ENCODE measurements at places on chromosomes 13 and 19.

DNA sequence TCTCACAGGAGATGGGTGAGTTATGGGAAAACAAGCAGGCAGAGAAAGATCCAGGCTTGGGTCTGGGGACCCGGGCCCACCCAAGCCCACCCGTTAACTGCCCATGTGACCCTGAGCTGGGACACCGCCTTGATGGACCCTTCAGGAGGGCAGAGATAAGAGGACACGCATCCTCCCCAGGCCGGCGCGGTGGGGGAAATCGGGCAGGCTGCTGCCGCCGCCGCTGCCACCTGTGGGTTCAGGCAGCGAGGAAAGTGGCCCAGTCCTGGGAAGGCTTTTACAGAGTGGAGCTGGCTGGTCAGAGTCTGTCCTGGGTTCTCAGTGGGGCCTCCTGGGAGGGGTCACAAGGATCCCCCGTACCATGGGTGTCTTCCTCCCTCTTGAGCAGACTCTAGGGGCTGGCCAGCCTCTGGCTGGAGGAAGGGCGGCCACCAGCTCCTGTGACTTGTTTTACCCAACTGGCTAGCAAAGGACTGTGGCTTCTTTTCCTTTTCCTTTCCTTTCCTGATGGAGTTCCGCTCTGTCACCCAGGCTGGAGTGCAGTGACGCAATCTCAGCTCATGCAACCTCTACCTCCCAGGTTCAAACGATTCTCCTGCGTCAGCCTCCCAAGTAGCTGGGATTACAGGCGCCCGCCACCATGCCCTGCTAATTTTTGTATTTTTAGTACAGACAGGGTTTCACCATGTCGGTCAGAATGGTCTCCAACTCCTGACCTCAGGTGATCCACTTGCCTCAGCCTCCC, 155.4 kb downstream of the KDM4B start:
- H3K27me3 ChIP-seq: no peaks in the 10 kb centered on the region
- H3K4me3 ChIP-seq: no peak overlapping the region
- H3K36me3 ChIP-seq: peaks cover 26% of the 10 kb centered on the region
- peaks cover 16% of the 10 kb centered on the region for H3K4me1 ChIP-seq
- H3K27ac ChIP-seq: no peak overlapping the region

GRCh38 chr19:54871696-54872095, 2.3 kb upstream of the FCAR start:
- DNase-seq: no peak
- no peaks in the 10 kb centered on the region for H3K4me1 ChIP-seq
- no peaks in the 10 kb centered on the region for H3K36me3 ChIP-seq
- no peak overlapping the region for H3K27ac ChIP-seq

GRCh38 chr19:41933693-41934426, 5.6 kb upstream of the ERFL start:
- H3K4me3 ChIP-seq: no peak overlapping the region
- no peak for DNase-seq
- no peak overlapping the region for H3K27ac ChIP-seq
- H3K4me1 ChIP-seq: peaks cover 4% of the 10 kb centered on the region
- peaks cover 94% of the 10 kb centered on the region for H3K27me3 ChIP-seq

DNA sequence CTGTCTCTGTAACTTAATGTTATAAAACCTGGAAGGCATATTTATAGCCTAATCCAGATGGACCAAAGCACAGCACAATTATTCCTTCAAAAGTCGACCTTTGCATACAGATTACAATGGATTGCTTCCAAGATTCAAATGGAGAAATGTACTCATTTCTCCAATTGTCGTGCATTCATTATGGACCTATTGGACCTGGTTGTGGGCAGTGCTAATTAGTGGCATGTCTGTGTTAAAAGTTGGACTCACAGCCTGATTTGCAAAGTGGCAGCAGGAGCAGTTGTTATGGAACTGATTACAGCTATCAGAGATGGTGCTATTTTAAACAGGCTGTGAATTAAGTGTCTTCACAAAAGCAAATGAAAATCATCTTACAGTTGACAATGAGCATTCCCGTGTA, 1529.3 kb upstream of the SLC10A2 start:
- no peak for DNase-seq
- peaks cover 3% of the 10 kb centered on the region for H3K4me1 ChIP-seq
- no peaks in the 10 kb centered on the region for H3K27me3 ChIP-seq
- H3K4me3 ChIP-seq: no peak overlapping the region
- H3K27ac ChIP-seq: no peak overlapping the region

GRCh38 chr13:62846302-62846701, 1430.7 kb upstream of the PCDH20 start:
- H3K27me3 ChIP-seq: no peaks in the 10 kb centered on the region
- no peaks in the 10 kb centered on the region for H3K4me1 ChIP-seq
- H3K4me3 ChIP-seq: no peak overlapping the region
- H3K27ac ChIP-seq: no peak overlapping the region

DNA sequence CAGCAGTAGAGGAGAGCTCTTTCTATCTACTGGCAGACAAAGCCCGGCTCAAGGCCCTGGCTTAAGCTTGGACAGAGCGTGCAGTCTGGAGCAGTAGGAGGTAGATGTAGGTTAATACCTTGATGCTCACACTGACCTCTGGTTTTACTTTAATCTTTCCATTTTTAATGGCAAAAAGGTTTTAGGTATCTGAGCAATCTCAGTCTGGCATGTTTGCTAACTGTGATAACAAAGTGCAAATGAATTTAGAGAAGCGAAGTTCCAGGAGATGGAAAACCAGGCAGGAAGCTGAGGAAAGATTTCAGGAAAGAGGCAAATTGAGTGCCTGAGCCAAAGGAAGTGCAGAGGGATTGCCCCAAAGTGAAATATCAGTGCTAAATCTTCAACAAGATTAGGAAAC, 356.6 kb downstream of the FOXO1 start:
- no peaks in the 10 kb centered on the region for H3K27me3 ChIP-seq
- DNase-seq: no peak
- H3K4me1 ChIP-seq: no peaks in the 10 kb centered on the region
- no peak overlapping the region for H3K4me3 ChIP-seq
- no peaks in the 10 kb centered on the region for H3K36me3 ChIP-seq

- H3K27ac ChIP-seq: no peak overlapping the region
- no peaks in the 10 kb centered on the region for H3K4me1 ChIP-seq
- H3K4me3 ChIP-seq: no peak overlapping the region
- H3K36me3 ChIP-seq: no peaks in the 10 kb centered on the region
- no peaks in the 10 kb centered on the region for H3K27me3 ChIP-seq
Measured at GRCh38 chr13:48731957-48732569, 78.3 kb downstream of the CYSLTR2 start.

DNA sequence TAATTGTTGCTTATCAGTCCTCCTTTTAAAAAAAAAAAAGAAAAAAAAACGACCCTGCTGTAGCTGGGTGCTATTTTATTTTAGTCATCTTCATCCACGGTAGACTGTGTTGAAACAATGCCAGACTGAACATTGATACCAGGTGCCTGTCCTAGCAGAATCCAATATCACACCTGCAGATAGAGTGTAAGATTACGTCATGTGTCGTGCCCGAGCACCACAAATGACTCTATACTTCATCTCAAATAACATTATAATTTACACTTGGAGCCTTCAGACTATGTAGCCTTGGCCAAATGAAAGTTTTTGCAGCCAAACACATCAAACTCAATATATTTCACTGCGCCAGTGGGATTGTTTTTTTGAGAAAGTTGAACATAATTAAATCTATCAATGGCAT, 410.6 kb downstream of the FGF9 start:
- H3K27me3 ChIP-seq: no peaks in the 10 kb centered on the region
- H3K4me3 ChIP-seq: no peak overlapping the region
- no peak overlapping the region for H3K27ac ChIP-seq

DNA sequence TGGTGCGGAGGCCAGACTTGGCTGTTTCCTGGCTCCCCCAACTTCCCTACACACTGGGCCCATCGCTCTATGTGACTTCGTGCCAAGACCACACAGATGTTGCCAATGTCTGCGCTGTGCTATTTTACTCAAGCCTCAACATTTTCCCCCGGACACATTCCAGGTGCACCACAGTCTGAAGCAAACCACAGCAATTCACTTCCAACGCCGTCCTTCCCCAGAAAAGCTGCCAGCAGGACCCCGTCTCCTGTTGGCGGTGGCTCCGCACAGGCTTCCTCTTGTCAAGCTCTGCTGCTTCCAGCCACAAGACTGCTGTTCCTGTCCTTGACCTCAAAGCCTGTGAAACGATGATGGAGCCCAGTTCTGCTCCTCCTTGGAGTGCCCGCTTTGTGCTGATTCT, 100.7 kb downstream of the CRYL1 start:
- no peak overlapping the region for H3K27ac ChIP-seq
- H3K27me3 ChIP-seq: no peaks in the 10 kb centered on the region
- DNase-seq: no peak
- no peaks in the 10 kb centered on the region for H3K4me1 ChIP-seq
- H3K36me3 ChIP-seq: peaks cover 35% of the 10 kb centered on the region
- no peak overlapping the region for H3K4me3 ChIP-seq

DNA sequence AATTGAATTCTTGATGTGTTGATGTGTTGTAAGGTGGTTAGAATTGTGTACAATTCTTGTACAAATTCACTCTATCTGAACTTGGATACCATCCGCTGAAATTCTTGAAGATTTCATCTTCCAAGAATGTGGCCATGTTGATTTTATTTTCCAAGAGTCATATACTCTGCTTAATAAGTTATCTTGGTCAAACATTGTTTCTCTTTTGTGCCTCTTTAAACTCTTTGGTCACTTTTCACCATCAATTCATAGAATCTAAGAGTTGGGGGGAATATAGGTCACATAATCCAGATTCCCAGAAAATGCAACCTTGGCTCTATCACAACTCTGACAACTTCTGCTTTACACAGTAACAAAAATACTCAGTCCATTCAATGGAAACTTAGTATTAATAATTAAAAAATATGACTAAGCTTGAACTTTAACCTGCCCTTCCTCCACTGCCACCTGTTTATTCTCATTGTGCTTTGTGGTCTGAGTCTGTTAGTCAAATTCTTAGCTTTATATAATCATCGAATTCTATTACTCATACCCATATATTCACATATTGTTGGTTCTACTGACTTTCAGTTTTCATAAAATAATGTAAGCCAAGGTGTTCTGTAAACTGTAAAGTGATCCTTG, 373.2 kb downstream of the LMO7 start:
- no peaks in the 10 kb centered on the region for H3K36me3 ChIP-seq
- H3K27me3 ChIP-seq: no peaks in the 10 kb centered on the region
- DNase-seq: no peak
- peak overlapping the region; percentile 1 for H3K27ac ChIP-seq
- no peak overlapping the region for H3K4me3 ChIP-seq

DNA sequence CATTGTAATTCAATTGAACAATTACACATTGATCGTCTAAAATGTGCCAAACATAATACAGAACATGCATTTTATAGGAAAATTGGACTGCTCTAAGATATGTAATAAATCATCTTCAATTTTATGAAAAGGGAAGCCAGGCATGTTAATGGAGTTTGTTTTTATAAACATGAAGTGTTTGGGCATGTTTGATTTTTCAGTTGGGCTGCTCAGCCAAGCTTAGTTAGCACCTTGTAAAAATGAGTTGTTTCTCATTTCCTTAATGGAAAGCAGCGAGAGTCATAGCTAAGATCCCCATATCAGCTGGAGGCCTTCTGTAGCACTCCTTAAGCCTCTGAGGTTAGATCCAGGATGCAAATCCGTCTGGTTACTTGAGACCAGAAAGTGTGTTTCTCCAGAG, 422.3 kb downstream of the SPRY2 start:
- no peak overlapping the region for H3K27ac ChIP-seq
- no peaks in the 10 kb centered on the region for H3K27me3 ChIP-seq
- DNase-seq: no peak
- no peaks in the 10 kb centered on the region for H3K4me1 ChIP-seq
- no peak overlapping the region for H3K4me3 ChIP-seq

GRCh38 chr19:42455086-42455485, 12.3 kb upstream of the CXCL17 start:
- H3K27ac ChIP-seq: peak overlapping the region; percentile 84
- H3K27me3 ChIP-seq: no peaks in the 10 kb centered on the region
- no peaks in the 10 kb centered on the region for H3K36me3 ChIP-seq
- H3K4me3 ChIP-seq: no peak overlapping the region
- no peak for DNase-seq

DNA sequence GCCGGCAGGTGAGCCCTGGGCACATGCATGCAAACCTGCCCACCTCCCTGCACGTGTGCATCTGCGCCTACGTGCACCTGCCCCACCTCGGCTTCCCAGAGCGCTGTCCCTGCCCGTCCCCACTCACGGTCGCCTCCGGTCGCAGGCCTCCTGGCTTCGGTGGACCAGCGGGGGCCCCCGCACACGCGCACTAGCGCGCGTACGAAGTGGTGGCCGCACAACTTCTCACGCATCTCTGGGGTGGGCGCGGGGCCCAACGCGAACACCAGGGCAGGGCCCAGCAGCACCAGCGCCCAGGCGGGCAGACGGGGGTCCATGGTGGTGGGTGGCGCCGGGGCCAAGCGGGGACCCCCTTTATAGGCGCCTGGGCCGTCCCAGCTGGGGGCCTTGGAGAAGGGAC, at the start of gene INSL3:
Gene INSL3 (minus strand): TSS at position 330 of the 400 bp plus-strand sequence. CDS start 13 bp downstream, at position 317.
- no peak for DNase-seq
- H3K36me3 ChIP-seq: no peaks in the 10 kb centered on the region
- no peak within 1 kb of the TSS for H3K4me3 ChIP-seq
- H3K27me3 ChIP-seq: no peaks in the 10 kb centered on the region
- no peaks in the 10 kb centered on the region for H3K4me1 ChIP-seq

DNA sequence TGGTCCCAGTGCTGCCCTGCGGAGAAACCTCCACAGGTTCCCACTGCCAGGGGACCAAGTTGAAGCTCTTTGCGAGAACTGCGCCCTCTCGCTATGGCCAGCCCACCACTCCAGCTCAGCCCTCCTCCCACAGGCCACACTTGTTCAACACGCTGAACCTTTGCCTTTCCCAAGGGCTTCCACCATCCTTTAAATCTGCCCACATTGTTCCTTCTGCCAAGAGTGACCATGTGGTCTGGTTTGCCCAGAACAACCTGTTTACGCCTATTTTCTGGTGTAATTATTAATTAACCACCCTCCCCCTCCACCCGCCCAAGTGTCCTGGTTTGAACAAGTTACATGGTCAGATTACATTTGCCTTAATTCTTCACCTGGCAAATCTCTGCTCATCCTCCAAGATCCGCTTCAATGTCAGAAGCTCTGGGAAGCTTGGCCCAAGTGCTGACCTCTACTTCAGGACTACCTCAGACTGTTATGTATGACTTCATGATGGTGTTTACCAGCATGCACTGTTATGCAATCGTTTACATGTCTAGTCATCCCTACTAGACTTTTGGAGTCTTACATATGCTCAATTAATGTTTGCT, 12.0 kb upstream of the USP12 start:
- no peaks in the 10 kb centered on the region for H3K36me3 ChIP-seq
- H3K27ac ChIP-seq: no peak overlapping the region
- no peak overlapping the region for H3K4me3 ChIP-seq

- no peaks in the 10 kb centered on the region for H3K27me3 ChIP-seq
- no peak overlapping the region for H3K27ac ChIP-seq
- no peaks in the 10 kb centered on the region for H3K4me1 ChIP-seq
- DNase-seq: no peak
Measured at GRCh38 chr19:9535934-9536333, 2.5 kb downstream of the ZNF426 start.

GRCh38 chr13:80371840-80372509, 31.0 kb upstream of the SPRY2 start:
- H3K27ac ChIP-seq: no peak overlapping the region
- H3K27me3 ChIP-seq: no peaks in the 10 kb centered on the region
- no peak overlapping the region for H3K4me3 ChIP-seq
- H3K36me3 ChIP-seq: no peaks in the 10 kb centered on the region
- no peaks in the 10 kb centered on the region for H3K4me1 ChIP-seq
- DNase-seq: no peak

- H3K4me3 ChIP-seq: no peak overlapping the region
- no peak overlapping the region for H3K27ac ChIP-seq
- no peak for DNase-seq
- H3K27me3 ChIP-seq: no peaks in the 10 kb centered on the region
- no peaks in the 10 kb centered on the region for H3K4me1 ChIP-seq
Measured at GRCh38 chr13:75071796-75072195, 410.2 kb downstream of the TBC1D4 start.

- no peak overlapping the region for H3K4me3 ChIP-seq
- DNase-seq: no peak
- no peaks in the 10 kb centered on the region for H3K27me3 ChIP-seq
- no peaks in the 10 kb centered on the region for H3K36me3 ChIP-seq
- H3K27ac ChIP-seq: no peak overlapping the region
Measured at GRCh38 chr13:53749306-53749705, 720.7 kb downstream of the OLFM4 start.
